NCI-H2029 treated with DMSO at 0.1 percent for 48 hours (cell line): ENCODE measurements at places on chromosomes 2 and 18.

GRCh38 chr18:55334875-55335274 lies 253.1 kb downstream of the TCF4 start:
- DNase-seq = no peak

DNA sequence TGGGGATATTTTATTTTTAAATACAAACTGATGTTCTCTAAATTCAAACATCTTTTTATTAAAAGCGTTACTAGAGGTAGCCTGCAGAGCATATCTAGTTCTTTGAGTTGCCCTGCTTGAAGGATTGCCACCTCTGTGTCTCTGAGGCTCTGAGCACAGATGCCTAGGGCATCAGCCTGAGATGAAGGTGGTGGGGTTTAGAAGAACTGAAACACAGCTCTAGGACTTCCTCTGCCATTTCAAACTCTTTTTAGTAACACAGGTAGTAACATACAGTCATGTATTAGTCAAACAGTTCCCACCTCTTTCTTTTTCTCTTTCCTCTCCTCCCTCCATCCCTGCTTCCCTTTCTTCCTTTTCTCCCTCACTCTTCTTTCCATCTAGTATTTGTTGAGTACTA lies 57.6 kb downstream of the TTC21B start:
- no peak for DNase-seq

GRCh38 chr2:119415630-119416029 lies 16.0 kb upstream of the TMEM37 start:
- no peak for DNase-seq

GRCh38 chr2:4265936-4266335 lies 562.6 kb downstream of the DCDC2C start:
- DNase-seq = no peak

GRCh38 chr2:64819774-64820688 lies 166.3 kb upstream of the SERTAD2 start:
- no peak for DNase-seq

DNA sequence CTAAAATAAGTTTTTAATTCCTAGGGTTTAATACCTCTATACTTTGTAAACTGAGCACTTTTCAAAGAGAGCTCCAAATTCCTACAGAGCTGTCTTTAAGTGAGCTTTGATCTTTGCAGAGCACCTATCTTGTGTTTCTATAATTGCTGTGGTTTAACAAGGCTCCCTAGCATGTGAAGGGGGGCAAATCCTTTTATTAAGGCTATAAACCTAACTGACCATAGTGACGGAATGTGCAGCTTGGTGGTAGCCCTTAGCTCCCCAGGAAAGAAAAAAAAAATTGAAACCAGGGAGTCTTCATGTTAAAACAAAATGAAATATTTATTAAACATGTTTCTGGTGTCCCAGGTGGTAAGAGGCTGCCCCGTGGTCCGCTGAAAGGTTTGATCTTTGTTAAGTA lies 78.6 kb upstream of the ETAA1 start:
- no peak for DNase-seq

DNA sequence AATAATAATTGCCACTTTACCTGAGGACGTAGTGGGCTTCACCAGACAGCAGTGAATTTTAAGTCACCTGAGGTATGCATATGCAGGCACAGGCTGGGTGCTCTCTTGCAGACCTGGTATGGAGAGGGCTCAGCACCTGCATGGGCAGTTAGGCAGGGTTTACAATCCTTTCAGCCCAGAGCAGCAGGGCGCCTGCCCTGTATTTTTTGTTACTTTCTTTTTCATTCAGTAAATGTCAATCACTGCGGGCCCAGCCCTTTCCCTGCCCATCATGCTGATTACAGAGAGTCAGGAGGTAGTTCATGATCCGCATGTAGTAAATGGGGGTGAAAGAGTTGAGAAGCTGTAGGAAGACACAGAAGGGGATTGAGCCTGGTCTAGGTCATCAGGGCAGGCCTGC lies 147.0 kb upstream of the ALPP start:
- no peak for DNase-seq

DNA sequence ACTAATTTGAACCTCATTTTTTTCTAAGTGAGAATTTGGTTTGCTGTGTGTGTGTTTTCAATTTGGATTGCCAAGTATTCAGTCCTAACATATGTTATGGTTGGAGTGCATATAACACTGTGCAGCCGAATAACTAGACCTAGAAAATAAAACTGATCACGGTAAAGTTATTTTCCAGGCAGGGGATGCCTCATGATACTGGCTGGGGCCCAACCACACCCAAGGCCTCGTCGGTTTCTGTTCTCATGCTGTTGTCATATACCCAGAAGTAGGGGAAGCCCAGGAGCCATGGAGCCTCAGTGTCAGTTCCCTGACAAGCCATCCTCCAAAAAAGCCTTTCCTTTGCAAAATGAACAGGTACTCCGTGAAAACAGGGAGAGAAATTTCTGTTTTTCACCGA lies 160.2 kb downstream of the GBX2 start:
- DNase-seq = no peak

- DNase-seq = no peak
Measured at GRCh38 chr2:229032608-229033234, 238.4 kb downstream of the PID1 start.

DNA sequence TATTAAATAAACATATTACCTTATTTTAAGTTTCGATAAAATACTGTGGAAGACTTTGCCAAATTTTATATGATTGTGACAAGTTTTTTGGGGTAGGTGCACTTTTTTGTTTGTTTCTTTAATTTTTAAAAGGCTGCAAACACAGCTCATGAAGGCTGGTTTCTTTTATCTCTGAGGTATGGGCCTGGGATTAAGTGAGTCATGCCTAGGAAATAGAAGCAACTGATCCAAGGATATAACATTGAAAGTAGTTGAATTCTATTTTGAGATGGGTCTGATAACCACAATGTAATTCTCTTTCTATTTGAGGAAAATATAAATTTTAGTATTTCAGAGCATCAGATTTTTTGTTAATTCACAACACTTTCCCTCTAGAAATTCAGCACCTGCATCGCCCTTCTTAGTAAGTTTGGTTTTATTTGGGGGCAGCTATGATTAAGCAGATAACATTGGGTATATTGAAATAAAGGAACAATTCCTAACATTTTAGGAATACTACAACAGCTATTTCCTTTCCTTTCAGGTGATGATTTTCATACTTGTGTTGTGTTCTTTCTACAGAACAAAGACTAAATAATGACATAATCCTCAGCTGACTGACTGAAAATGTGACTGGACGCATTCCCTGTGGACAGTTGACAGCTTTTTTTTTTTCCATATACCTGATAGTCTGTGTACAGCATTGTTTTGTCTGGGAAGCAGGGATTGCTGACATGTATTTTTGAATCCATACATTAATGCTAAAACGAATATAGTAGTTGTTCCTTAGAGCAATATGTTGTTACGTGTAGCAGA lies 16.8 kb downstream of the RBM45 start:
- DNase-seq = no peak

GRCh38 chr2:177574356-177574755 lies 181.8 kb downstream of the AGPS start:
- no peak for DNase-seq

- no peak for DNase-seq
Measured at GRCh38 chr2:241011751-241012510, 13.5 kb downstream of the SNED1 start.

GRCh38 chr2:169106134-169106533 lies 36.8 kb downstream of the DHRS9 start:
- no peak for DNase-seq

- DNase-seq = peak; percentile 2
Measured at GRCh38 chr2:30231212-30231995, at the start of gene LBH. Gene LBH (plus strand): TSS chr2:30231534. CDS start chr2:30231739, 205 bp downstream.

GRCh38 chr2:68023904-68024303 lies 38.9 kb downstream of the C1D start:
- DNase-seq = no peak

GRCh38 chr2:65558743-65559142 lies 126.3 kb upstream of the SPRED2 start:
- no peak for DNase-seq

DNA sequence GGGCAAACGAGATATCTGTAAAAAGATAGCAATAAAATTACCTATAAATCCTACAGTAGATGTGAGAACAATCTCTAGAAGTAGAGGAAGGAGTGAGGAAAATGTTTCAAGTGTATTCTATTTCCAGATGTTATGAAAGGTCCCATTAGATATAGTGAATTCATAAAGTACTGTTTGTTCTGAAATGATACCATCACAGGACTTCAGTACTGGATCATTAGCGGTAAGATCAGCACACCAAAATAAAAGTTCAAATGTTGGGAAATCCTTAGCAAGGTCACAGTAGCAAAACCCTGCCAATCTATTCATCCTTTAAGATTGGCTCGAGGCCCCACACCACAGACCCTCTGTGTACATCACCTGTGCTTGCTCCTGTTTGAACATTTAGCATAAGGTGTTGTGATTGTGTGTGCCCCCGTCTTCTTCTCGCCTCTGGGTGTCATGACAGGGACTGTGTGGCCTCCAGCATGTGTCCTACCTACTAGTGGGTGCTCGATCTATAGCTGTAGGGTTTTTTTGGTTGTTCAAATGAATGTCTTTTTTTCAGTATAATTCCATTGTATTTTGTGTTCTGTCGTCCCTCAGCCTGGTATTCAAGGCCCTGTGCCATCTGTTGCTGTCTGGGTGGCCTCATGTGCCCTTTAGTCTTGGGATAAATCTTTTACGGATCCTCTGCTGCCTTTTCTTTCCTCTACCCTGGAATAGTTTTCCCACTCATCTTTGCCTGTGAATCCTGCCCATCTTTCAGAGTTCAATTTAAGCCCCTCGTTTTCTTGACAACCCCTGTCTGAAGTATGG lies 9.1 kb downstream of the MFSD6 start:
- DNase-seq = no peak

- DNase-seq = no peak
Measured at GRCh38 chr2:239116456-239117246, 268.8 kb downstream of the TWIST2 start.

- DNase-seq = no peak
Measured at GRCh38 chr18:71936744-71937143, 607.4 kb downstream of the CBLN2 start.

- DNase-seq = no peak
Measured at GRCh38 chr2:144942516-144943256, 422.8 kb upstream of the ZEB2 start.

GRCh38 chr2:6986301-6986911 lies 69.2 kb downstream of the RNF144A start:
- DNase-seq = no peak

DNA sequence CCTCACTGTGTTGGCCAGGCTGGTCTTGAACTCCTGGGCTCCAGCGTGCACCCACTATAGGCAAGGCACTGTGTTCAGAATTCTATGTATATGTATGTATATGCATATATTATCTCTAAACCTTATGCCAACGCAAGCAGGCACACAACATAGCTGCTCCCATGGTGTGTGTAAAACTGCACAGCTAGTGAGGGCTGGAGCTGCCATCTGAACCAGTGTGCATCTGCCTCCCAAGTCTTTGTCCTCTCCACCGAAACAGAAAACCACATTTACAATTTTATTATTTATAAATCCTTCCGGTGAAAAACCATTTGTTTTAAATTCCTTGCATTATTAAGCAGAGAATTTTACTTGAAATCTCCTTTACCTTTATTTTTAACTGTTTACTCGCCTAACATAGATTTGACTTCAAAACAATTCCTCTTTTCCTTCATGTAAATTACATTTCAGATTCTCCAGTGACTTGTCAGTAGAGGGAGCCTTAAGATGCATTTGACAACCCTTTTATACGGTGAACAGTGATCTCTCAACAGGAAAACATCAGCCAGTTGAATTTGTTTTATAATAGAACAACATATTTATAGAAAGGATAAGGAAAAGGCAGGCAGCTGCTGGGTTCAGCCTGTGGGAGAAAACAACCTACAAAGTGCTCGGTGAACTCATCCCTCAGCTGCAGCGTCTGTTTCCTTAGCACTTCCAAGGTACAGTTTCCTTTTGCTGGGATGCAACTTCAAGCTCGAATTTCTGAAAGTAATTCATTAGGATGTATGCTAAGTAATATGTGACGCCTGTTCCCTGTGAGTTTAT lies 101.2 kb downstream of the MYT1L start:
- no peak for DNase-seq

GRCh38 chr2:168439536-168439935 lies 16.5 kb upstream of the CERS6 start:
- DNase-seq = no peak

GRCh38 chr2:241772063-241772499 lies 4.5 kb upstream of the GAL3ST2 start:
- DNase-seq = no peak

DNA sequence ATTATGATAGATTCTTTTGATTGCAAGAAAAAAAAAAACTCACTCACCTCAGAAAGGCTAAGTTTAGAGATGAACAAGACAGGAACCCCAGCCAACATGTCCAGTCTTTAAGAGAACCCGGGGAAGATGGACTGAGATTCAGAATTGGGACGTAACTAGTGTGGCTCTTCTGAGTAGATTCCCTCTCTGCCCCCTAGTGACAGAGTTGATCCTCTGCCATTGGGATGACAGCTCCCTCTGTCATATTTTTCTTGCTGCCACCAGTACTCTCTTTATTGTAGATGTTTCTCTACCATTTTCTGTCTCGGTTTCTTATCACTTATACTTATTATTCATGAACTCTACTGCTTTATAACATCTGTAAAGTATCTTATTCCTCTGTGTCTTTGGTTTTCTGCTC lies 77.7 kb downstream of the GULP1 start:
- DNase-seq = peak; percentile 50

GRCh38 chr2:218022851-218023530 lies 20.2 kb upstream of the TNS1 start:
- no peak for DNase-seq

DNA sequence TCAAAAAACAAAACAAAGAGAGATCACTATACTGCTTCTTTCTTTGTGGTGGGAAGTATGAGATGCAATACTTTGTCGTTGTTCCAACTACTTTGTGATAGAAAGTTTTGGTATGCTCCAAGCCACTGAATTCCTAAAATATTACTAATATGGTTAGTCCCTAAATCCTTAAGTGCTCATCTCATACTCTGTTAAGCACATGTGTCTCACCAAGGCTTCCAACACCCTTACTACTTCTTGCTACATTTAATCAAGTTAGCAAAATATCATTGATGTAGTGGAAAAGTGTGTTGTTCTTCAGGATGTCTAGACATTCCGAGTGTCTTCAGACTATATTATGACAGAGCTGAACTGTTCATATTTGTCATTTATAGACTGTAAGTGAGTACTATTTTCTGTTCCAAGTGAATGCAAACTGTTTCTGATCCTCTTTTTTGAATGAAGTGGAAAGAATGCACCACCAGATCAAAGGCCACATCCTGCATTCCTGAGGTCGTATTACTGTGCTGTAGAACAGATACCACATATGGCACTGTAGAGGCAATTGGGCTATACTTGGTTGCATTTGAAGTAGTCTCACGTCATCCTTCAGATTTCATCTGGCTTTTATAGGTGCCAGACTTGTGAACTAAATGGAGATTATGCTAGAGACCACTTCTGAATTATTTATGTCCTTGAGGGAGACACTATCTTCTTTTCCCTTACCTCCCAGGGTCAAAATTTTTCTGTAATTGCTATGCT lies 298.4 kb upstream of the ZNF521 start:
- DNase-seq = no peak
